Activated CD8-positive, alpha-beta T cell treated with anti-CD3 and anti-CD28 coated beads, Interleukin-2, amount 10 ng/mL, durations not matched to agents 7 days and 5 days (primary cell): ENCODE measurements at places on chromosomes 2 and 18. TPM values are rescaled to one million over a fixed set of nuclear protein-coding genes. Genes with fewer than 3 reads are reported as not detected.

DNA sequence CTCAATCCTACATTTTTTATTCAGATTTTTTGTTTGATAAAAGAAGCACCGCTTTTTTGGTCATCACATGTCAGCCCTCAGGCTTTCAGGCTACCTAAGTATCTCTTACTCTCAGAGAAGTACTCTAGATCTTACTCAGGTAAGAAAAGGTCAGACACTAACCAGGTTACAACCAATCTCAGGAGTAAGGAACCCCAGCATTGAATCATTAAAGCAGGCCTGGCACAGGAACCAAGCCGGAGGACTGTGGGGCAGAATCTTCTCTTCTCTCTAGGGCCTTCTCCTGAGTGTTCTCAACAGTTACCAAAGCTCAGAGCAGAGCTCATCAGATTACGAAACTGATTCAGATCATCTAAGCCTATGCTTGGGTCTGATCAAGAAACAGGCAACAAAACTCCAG, 28.2 kb downstream of the RBMS1 start:
- DNase-seq = no peak

GRCh38 chr2:1622521-1623200, 121.7 kb downstream of the PXDN start:
- no peak for DNase-seq

DNA sequence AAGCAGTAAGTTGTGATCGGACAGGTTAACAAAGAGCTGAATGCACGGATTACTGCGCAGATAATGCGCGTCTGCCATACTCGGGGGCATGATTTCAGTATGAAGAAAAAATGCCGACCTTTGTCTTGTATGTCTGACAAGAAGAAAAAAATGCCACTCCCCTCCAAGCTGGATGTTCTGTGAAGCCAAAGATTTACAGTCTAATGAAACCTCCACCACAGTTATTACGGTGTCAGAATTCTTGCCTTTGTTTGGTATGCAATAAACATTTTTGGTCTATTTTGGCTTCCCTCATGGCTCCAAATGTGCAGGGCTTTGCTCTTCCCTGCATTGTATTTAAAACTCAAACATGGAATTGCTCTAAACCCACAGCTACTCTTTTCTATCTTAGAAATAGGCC, 72.2 kb upstream of the THUMPD2 start:
- no peak for DNase-seq

- peak; percentile 32 for DNase-seq
These were observed 113.0 kb downstream of the BCL2 start for GRCh38 chr18:63206433-63207142.

The CYP27A1 gene
- not detected for total RNA-seq

The APCDD1 gene
- total RNA-seq = not detected

DNA sequence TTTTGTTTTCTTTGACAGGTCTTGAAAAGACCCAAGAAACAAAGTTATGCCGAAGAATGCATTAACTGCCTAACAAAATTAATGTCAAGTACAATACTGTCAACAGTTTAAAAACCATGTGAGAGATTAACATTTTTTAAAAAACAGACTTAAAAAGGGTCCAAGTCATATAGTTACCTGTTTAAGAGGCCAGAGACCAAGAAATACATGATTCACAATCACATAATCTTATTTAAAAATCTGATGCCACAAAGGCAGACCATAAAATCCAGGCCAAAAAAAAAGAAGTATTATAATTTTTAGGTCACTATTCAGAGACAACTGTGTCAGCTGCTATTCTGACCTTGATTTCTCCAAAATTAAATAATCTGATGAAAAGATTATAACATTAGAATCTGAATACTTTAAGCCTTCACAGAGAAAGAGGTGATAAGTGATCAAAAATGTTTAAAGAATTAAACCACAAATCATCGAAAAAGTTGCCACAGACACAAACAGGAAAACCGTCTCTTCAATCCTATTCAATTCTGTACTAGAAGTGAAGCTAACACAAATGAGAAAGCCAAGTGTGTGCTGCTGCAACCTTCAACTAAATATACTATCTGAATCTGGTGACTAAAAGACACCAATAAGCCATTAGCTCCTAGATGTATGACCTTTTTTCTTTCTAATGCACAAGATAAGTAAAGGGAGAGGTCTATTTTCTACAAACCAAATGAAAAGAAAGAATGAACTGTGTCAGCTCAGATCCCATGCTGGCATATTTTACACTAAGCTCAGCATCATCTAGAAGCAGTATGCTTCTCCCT, 286.0 kb downstream of the ZEB2 start:
- no peak for DNase-seq

DNA sequence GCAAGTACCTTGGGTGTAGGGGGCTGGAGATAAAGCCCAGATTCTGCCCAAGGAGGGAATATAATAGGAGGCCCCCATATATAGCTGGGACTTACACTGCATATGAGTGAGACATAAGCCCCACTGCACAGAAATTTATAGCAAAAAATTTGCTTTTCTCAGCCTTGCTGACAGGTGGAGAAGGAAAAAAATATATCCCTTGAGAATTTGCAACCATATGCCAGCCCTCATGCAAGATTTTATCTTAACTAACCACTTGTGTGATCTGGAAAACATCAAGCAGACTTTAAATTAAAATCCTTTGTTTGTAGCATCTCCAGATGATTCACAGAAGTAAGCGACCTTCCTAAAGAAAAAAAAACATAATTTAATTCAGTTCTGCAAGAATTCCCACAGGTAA, 288.2 kb downstream of the BCL2 start:
- no peak for DNase-seq

The ZNF142 gene
- 53.1 TPM for total RNA-seq

The C18orf54 gene
- total RNA-seq = 11.9 TPM

DNA sequence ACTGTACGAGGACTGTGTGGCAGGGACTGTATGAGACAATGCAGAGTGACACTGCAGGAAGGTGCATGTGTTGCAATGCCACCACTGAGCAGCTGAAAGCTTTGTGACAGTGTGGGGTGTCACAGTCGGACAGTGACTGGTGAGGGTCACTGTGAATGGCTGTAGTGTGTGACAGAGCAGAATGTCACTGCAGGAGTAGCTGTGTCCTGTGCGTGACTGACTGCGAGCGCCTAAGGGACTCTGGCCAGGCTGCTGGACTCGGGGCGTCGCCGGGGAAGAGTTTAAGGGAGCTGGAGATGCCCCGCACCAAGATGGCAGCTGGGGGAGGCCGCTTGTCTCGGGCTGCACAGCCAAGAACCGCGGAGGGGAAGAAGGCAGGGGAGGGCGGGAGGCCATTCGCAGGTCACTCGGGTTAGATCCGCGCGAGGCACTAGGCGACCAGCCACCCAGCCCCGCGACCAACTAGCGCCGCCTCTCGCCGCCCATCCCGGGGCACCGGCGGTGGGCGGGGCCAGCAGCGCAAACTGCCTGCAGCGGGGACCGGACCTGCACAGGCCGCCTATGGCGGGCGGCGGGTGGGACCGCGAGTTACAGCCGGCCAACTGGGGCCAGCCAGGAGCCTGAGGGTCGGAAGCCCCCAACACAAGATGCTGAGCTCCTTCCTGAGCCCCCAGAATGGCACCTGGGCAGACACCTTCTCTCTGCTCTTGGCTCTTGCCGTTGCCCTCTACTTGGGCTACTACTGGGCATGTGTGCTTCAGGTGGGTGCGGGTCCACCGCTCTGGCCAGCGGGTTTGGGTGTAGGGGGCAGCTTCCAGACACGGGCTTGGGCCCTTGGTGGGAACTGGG, at the start of gene ABHD1:
Gene ABHD1 (plus strand): TSS at position 514 of the 849 bp plus-strand sequence. CDS start 134 bp downstream, at position 648.
- peak; percentile 51 for DNase-seq

The ATP6V1C2 gene
- not detected for total RNA-seq

The NTSR2 gene
- total RNA-seq = not detected

DNA sequence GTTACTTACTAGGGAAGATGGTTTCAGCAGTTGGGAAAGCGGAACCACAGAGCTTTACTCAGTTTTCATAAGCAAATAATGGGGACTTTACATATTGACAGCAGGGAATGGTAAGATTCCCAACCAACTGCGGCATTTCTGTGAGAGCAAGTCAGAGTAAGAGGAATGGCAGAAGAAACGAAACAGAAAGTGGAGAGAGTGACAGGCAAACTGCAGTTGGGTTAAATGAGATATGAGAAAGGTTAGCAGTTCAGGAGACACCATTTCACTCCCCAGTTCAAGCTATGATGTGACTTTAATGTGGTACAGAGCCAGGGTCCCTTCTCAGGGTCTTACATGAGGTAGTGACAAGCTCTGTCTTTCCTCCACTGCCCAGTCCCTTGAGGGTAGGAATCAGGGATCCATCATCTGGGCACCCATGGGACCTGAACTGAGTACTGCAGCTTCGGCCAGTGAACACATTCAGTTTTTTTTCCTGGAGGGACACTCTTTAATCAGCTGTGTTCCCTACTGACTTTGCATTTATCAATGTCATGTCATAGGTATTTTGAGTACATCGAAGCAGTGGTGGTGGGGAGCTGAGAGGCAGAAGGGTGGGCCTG, 33.0 kb upstream of the GREB1 start:
- no peak for DNase-seq

DNA sequence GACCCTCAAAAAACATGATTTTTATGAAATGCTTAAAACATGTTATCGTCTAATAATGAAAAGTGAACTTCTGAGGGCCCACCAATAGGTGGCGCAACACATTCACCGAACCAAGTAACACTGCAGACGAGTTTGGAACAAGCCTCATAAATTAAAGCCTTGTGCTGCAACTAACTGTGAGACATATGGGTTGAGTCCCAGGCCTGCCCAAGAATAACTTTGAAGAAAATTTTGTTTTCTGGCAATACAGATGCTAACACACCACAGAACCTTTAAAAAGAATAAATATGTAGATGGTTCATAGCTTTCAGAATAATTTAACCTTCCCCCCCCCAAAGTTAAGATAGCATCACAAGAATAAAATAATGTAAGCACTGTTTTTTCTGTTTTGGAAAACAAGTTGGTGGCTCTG, 285.9 kb downstream of the RNF144A start:
- DNase-seq = peak; percentile 77

The RAPGEF4 gene
- 0.97 TPM for total RNA-seq

DNA sequence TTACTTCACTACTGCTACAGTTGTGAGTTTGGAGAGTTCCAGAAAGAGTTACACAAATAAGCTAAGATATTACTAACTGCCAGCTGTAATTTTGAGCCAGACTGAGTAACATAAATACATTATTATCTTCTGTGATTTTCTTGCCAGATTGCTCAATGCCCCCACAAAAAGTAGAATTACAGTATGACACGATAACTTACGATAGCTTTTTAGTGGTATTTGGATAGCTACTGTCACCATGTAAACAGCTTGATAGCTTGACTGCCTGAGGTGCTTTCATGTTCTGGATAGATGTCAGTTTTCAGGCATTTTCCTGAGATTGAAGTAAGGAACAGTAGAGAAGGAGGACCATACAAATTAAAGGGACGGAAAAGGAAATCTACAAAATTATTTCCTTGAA, 533.3 kb downstream of the SOCS6 start:
- DNase-seq = no peak

The AOX1 gene
- total RNA-seq = 0.08 TPM

- no peak for DNase-seq
These were observed 420.5 kb downstream of the NRXN1 start for GRCh38 chr2:50611351-50611871.

DNA sequence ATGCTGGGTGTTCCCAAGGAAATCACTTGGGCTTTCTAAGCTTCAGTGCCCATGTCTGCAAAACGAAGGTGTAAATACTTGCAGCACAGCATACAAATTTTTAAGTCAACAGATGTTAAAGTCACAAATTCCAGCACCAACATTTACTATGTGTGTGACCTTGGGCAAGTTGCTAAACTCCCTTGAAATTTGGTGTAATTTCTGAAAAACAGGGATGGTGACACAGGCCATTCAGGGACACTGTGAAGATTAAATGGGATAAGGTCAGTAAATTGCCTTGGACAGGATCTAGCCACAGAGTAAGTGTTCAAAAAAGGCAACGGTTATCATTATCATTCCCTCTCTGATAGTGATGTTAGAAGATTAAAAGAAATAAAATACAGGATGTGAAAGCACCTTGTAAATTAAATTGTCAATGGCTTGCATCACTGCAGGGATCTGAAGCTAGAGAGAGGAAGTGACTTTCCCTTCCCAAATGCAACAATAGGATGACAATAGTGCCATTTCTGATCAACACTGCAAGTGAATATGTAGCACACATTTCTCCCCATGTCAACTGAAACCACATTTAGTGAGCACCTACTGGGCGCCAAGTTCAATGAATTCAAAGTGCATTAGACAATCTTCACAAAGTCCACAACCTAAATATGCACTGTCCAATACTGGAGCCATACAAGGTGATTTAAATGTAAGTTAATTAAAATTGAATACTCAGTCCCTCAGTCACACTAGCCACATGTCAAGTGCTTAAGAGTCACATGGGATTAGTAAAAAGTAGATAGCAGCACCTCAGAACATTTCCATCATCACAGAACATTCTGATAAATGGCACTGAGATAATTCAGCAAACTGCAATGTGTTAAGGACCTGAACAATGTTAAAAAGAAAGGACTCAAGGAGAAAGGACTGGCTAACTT, 81.2 kb downstream of the STK39 start:
- DNase-seq = no peak

- DNase-seq = no peak
These were observed 726 bp upstream of the SS18 start for GRCh38 chr18:26091047-26091630.

The KRCC1 gene
- 18.9 TPM for total RNA-seq
